ENCODE measurements at places on chromosomes 6 and 20.

DNA sequence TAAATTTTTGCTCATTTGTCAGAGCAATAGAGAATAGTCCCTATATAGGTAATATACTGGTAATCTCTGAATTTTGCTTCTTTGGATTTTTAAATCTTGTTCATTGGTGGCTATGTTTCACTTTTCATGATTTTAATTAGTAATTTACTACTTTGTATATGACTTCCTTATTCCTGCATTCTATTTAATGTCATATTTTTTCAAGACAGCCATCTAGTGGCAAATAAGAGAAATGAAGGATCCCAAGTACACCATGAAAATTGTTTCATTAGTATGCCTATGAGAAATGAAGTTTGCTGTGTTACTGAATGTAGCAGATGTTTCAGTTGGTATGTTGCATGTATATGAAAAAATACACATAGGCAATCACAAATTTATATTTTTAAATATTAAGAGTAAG, 82.4 kb downstream of the ZNF292 start:
- no peak for DNase-seq

DNA sequence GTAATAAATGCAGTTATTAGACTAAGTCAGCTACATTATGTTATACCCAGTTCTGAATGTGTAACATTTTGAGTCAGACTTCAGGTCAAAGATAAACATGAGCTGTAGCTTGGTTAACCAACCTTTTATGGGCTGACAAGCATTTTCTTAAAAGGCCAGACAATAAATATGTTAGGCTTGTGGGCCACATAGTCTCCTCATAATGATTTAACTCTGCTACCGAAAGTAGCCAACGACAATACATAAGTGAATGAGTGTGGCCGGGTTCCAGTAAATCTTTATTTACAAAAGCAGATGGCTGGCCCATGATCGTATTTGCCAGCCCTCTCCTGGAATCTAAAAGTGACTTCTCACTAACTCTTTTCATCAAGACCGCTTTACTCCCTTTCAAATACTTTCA, 49.9 kb downstream of the ATG5 start:
- no peak for DNase-seq

- DNase-seq, result no peak
Measured at GRCh38 chr6:108556250-108556649, 4.5 kb upstream of the FOXO3 start.

DNA sequence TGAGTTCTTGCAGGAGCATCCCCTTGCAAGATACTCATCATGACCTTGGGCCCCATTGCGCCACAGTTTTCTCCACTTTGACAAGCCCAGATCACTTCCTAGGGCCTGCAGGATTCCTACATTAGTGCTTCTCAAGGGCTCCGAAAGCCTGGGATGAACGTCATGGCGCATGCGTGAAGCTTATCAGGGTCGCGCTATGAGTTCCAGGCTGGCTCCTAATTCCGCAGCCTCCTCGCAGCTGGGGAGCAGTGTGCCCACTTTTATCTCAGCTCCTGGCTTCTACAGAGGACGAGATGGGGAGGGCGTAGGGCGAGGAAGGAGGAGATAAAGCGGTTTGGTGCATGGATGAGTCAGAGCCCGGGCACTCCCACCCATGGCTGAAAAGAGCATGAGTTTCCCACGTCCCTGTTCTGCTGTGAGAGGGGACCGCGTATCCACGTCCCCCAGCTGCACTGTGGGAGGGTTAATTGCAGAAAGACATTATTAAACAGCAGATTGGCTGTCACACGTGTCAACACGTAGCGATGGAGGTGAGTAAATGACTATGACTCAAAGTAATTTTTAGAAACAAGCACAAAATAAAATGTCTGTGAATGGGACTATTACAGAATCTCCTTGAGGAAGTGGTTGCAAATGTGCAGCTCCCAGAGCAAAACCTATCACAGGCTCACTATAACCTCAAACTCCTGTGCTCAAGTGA, 72.9 kb upstream of the DSP start:
- DNase-seq, result no peak

DNA sequence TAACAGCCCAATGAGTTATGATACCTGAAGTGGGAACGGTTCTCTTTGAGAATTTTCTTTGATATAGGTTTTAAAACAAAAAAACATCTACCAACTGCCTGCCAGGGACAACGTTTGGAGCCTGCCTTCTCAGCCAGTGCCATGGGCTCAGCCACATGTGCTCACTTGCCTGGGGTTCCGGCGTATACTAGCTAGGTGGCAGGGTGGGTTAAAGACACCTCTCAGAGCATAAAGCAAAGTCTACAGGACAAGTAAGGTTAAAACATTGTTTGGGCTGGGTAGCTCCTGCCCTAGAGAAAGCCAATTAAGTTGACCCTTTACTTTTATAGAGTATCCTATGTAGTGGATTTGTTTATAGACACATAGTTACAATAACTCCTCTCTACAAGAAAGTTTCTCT, 38.0 kb upstream of the SCGN start:
- no peak for DNase-seq

DNA sequence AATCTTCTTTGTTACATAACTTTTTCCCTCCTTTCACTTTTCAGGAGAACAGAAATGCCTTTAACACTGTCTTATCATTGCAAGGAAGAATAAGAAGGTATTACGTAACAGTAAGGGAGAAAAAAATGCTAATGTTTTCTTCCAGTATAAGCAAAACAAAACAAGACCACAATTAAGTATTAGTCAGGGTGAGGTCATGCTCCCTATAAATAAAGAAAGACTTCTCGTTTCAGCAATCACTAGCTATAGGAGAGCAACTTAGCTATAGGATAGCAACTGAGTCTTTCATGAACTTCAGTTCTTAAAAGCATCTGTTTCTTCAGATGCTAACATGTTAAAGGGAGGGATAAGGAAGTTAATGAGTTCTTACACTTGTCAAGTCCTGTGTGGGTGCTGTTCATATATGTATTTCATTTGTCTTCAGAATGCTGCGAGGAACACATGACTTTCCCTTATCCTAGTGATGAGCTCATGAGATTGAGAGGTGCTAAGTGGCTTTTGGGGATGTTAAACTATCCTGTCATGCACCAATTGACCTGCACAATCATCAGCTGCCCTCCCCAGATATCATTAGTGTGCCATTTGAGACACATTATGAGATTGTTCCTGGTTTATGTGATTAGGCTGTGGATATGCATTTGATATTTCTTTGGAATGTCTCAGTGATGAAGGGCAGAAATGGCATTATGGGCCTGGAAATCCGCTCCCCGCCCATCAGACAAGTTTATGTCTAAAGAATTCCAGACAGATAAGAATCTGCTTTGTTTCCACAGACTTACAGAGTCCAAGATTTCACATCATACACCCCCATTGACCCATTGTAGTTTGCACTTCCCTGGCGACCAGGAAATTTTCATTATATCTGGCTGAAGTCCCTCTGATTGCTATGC, 37.5 kb downstream of the LAMA4 start:
- no peak for DNase-seq

DNA sequence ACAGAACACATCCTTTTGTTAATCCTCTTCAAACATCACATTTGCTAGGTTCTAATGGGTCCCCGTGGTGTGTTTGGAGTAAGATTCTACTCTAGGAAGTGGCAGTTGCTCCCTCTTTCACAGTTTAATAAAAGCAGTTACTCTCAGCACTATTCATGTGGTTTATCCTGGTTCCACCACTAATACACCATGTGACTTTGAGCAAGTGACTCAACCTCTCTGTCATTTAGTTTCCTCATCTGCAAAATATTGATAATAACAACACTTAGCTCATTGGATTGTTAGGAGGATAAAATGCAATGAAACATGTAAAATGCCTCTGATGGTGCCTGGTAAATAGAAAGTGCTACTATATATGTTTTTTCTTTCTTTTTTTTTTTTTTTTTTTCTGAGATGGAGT, 488.0 kb upstream of the NOX3 start:
- DNase-seq, result no peak

- no peak for DNase-seq
Measured at GRCh38 chr6:157258878-157259277, 64.4 kb downstream of the TMEM242 start.

DNA sequence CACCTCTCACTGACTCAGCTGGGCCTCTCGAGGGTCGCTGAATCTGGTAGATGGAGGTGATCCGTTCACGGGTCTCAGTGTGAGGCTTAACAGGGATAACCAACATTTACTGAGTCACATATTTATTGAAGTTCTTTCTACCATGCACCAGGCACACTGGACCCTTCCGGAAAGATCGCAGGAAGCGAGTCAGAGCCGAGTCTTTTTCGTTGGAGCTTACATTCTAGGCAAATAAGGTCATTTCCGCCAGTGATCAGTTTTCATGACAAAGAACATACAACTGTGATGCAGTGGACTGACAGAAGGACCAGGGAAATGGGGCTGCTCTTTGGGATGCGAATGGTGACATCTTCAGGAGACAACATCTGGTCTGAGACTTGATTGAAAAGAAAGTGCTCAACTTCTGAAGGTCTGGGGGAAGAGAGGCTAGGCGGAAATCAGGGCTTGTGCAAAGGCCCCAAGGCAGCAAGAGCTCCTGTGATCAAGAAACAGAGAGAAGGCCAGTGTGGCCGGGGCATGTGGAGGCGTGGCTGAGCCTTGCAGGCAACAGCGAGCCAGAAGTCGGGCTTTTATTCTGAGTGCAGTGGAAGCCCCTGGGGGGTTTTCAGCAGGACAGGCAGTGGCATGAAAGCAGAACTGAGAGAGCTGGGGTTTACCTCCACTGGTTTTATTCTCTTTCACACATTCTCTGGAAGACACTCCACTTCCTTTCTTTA, 56.7 kb downstream of the APCDD1L start:
- DNase-seq, result no peak

GRCh38 chr6:46299253-46299652, 128.5 kb upstream of the ENPP5 start:
- no peak for DNase-seq

DNA sequence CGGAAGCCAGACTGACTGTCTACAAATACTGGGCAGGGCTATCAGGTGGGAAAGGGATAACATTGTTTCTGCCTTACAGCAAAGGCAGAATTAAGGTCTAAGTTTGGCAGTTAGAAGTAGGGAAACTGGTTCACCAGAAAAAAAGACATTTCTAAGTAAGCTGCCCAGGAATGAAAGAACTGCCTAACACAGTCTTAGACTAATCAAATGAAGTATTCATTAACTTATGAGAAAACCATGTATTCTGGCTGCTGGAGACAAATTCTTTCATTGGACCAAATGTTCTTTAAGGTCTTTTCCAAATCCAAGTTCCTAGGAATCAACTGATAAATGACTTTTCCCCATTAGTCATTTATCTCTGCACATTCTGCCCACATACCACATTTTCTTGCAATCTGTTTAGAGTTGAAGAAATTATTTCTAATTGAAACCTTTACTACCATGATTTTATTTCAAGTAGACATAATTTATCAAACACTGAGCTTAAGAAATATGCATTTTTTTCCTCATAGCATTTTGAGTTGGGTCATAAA, 120.3 kb upstream of the OGFRL1 start:
- DNase-seq, result no peak

- no peak for DNase-seq
Measured at GRCh38 chr20:32285621-32286371, 8.3 kb downstream of the KIF3B start.

- DNase-seq, result no peak
Measured at GRCh38 chr6:130776287-130776925, 50.8 kb upstream of the SMLR1 start.

GRCh38 chr20:34829191-34829590, 3.7 kb upstream of the NCOA6 start:
- DNase-seq, result no peak

- no peak for DNase-seq
Measured at GRCh38 chr6:63523630-63524029, 48.6 kb upstream of the LOC128125822 start.

GRCh38 chr6:110547266-110547964, 71.0 kb upstream of the SLC22A16 start:
- no peak for DNase-seq

GRCh38 chr6:158559338-158559894, 475 bp upstream of the TMEM181 start:
- DNase-seq, result no peak

- no peak for DNase-seq
Measured at GRCh38 chr6:127952831-127953230, 52.0 kb upstream of the THEMIS start.

DNA sequence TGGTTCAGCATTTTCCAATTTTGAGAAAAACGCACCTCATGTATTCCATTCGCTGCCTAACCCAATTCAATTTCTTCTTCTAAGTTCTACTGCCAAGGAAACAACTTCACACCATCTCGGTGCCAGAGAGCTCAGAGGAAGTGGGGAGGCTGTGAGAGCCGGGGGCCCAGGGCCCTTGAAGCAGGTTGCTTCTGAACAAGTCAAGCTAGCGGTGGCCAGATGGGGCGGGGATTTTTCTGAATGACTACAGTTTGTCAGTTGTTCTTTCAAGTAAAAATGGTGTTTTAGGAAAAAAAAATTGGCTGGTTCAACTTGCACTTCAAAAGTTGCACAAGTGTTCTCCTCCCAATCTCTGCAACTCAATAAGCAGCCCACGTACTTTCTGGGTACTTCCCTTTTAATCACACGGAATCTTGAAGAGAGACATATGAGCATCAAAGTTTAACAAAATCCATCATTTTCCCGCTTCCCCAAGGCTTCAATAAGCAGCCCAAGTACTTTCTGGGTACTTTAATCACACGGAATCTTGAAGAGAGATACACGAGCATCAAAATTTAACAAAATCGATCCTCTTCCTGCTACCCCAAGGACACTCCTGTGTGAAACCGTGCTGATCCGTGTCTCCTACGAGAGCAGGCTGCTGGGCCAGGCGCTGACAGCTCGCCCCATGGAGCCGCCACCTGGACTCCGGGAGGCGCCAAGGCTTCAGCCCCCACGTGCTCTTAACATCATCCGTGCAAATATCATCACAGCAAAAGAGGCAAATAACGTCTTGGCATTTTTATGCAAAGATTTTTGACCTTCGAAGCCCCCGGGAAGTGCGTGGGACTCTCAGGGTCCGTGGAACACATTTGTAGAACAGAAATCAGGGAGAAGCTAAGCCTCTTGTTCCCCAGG, 186.7 kb upstream of the PDE10A start:
- no peak for DNase-seq

DNA sequence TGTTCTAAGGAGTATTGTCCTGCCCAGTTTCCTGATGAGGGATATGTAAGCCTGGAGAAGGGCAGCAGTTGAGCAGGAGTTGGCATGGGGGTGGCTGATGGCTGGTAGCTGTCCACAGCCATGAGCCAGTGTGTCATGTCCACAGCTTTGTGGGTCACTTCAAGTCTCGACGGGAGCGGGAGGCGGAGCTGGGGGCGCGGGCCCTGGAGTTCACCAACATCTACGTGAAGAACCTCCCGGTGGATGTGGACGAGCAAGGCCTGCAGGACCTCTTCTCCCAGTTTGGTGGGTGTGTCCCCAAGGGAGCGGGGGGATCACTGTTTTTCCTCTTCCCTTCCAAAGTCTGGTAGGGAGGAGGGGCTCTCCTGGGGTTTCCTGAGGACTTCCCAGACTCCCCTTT, 8.9 kb downstream of the PABPC1L start:
- no peak for DNase-seq

Measured in activated CD8-positive, alpha-beta memory T cell treated with anti-CD3 and anti-CD28 coated beads for 1 hour (primary cell).